ENCODE measurements at places on chromosomes 11 and 22.

DNA sequence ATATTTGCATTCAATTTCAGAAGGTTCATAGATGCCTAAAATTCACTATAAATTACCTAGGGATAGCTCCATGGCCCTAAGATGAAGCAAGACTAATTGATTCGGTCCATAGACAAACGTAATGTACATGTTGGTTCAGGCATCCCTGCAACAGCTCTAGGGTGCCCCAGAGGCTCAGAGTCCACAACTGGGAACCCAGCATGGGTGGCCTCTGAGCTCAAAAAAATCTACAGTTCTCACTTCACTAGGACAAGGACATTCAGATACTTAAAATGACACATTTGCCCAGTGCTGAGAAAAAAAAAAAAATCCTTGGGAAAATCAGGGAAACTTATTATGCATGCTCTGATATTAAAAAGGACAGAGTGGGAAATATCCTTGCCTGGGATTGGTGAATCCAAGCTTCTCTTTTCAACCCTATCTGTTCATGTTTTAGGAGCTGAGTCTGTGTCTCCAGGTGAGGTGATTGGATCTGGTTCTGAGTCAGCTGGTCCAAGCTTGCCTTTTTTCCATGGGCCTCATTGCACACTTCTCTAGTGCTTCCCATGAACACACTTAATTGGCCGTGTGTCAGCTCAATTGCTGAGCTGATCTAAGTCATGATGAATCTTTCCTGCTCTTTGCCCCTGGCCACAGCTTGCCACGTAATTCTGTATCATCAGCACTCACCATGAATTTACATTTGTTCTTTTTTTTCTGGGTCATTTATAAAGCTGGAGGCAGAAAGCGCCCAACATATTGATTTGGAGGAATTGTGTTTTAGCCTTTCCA, 116.3 kb upstream of the RCN1 start:
- no peak for DNase-seq

- no peak for DNase-seq
Measured at GRCh38 chr11:34488855-34489557, 24.6 kb downstream of the ELF5 start.

DNA sequence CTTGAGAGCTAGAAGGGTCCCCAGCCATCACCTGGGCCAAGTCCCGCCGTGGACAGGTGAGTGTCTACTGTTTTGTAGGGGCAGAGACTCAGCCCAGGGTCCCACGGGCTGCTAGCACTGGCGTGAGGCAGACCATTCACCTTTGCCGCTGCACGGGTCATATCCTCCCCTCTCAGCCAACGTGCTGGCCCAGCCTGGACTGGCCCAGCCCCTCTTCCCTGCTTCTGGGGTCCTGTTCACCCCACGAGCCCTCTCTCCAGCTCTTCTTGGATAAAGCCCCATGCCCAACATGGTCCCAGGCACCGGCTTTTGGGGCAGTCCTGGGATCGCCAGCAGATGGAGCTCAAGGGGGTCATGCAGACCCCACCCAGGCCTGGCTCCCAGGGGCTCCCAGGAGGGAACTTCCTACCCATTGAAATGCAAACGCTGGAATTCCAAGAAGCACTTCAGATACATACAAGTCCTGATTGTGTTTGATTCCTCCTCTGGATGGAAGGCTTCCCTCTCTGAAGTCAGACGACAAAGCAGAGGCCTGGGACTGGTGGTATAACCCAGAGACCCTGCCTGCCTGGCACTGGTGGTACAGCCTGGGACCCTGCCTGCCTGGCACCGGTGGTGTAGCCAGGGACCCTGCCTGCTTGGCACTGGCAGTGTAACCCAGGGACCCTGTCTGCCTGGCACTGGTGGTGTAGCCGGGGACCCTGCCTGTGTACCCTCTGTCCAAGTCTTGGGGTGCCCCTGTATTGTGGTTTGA, 8.9 kb upstream of the SEPTIN5 start:
- no peak for DNase-seq

GRCh38 chr11:128845334-128845780, 21.7 kb downstream of the KCNJ1 start:
- no peak for DNase-seq

DNA sequence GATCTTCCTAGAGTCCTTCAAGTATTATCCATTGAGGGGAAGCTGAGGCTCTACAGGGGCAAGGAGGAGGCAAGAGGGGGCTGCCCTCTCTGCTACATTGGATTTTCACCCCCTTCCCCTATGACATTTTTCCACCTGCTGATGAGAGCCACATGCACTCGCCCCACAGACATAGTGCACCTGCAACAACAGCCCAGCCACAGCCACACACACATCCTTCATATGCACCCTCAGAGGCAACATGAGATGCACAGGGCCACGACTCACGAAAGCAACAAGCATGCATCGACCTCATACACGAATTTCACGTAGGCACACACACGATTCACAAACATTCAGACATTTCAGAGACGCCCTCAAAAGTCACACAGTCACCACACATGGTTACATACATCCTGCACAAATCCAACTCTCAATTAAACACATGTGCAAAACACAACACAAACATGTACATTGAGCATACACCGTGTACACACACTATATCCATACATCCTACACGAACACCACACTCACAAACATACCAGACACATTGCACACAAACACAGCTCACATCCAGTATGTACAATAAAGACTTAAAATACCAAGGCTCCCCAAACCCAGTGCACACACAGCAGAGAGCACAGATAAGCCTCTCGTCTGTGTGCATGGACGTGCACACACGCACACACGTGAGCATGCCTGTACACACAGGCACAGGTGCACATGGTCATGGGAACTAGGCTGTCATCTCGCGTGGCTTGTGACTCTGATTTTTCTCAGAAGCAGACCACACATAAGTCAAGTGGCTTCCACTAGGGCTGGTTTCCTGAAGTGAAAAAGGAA, 6.3 kb upstream of the LRRC32 start:
- no peak for DNase-seq

- DNase-seq, result no peak
Measured at GRCh38 chr11:119051440-119052162, 5.4 kb downstream of the HYOU1 start.

DNA sequence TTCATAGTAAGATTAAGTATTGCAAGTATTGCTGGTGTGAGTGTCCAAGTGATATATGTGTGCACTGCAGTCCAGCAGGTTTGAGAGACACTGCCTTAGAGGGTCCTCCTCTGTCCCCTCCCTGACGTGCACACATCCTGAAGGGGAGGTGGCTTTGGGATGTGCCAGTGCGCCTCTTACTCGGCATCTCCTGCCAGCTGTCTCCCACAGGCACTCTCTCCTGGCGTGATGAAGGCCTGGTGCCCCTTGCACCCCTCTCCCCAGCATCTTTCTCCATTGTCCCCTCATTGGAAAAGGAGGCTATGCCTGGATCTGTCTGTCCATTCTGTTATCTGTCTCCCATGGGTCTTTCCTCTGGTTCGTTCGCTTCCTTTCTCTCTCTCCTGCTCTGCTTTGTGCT, 24.2 kb downstream of the GTPBP1 start:
- DNase-seq, result no peak

- DNase-seq, result no peak
Measured at GRCh38 chr11:64759722-64760719, at the start of gene PYGM. TSS of gene PYGM (minus strand) at chr11:64759974. CDS start at chr11:64759898, 76 bp downstream.

- no peak for DNase-seq
Measured at GRCh38 chr11:37642296-37642695, 1044.3 kb upstream of the RAG2 start.

- no peak for DNase-seq
Measured at GRCh38 chr11:61890529-61891330, 615 bp downstream of the FADS3 start.

DNA sequence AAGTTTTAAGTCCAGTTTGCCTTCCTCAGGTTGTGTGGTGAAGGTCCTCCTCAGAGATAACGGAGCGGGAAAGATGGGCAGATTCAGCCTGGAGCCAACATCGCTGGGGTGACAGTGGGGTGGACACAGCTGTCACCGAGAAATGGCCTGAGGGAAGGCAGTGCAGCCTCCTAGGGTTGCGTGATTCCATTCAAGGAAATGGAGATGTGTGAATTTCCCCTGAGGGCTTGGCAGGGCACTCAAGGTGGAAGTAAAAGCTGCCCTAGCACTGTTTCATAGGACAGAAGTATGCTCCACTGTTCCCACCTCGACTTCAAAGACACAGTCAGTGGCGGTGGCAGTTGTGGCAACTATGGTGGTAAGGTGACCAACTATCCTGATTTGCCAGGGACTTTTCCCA, 15.4 kb upstream of the CAT start:
- no peak for DNase-seq

GRCh38 chr11:61918251-61918937, 1.0 kb upstream of the RAB3IL1 start:
- DNase-seq, result no peak

DNA sequence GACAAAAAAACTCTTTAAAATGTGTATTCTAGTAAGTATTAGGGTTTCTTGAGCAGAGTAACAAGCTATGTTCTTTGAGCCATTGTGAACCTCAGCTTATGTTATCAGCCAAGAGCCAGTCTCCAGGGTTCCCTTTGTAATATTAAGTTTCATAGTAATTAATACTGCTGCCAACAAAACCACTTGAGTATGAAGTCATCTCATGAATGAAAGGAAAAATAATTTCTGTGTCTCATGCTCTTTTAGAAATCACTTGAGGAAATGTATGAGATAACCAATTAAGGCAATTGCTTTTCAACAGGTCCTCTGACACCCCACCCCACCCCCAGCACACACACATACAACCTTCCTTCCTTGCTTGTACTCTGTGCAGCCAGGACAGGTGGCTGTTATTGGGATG, 59.9 kb downstream of the BBOX1 start:
- no peak for DNase-seq

DNA sequence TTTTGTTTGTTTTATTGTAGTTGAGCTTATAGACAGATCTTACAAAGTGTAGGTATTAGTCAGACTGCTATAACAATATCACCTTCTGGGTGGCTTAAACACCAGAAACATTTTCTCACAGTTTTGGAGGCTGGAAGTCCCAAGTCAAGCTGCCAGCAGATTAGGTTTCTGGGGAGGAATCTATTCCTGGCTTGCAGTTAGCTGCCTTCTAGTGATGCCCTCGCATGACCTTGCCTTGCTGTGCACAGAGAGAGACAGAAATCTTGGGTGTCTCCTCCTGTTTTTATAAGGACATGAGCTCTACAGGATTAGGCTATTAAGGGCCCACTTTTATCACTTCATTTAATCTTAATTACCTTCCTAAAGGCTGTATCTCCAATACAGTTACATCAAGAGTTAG, 1635.2 kb downstream of the FAM181B start:
- no peak for DNase-seq

DNA sequence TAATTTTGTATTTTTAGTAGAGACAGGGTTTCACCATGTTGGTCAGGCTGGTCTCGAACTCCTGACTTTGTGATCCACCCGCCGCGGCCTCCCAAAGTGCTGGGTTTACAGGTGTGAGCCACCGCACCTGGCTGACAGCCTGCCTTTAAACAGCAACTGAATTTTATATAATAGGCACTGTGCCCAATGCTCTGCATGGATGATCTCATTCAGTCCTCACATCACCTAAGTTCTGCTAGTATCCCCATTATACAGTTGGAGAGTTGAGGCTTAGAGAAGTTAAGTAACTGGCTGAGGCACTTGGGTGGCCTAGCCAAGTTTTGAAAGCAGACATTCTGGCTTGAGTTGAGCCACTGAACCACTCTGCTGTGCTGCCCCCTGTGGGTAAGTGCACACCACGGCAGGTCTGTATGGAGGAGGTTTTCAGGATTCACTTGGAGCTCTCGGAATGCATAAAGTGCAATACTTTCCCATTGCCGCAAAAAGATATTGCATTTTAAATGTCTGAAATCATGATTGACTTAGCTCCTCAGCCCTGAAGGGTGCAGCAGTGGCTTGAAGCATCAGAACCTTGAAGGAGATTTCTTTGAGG, 112.4 kb downstream of the LDLRAD3 start:
- DNase-seq, result no peak

GRCh38 chr11:99171330-99171729, 150.6 kb downstream of the CNTN5 start:
- no peak for DNase-seq

DNA sequence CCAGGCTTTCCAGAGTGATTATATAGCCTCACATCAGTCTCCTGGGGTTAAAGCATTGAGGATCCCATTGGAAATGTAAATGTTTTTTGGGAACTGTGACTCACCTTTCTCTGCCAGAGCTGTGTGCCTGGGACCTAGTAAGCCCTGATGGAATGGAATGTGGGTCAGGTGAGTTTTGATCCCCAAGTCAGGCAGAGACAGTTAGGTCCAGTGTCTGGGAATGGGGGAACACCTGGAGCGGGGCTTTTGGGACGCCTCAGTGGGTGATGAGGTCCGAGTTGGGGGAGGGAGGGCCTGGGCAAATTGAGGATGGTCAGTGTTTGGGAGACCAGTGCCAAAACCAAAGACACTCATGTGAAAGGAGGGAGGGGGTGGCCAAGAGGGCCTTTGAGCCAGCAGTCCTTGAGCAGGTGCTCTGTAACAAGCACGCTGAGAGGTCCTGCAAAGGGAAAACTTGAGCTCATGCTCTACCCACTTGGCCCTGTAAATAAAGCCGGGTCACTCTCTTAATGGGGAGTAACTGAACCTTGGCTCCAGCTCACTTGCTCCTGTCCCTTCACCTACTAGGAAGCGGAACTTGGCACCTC, 104.7 kb downstream of the NAV2 start:
- DNase-seq, result no peak

DNA sequence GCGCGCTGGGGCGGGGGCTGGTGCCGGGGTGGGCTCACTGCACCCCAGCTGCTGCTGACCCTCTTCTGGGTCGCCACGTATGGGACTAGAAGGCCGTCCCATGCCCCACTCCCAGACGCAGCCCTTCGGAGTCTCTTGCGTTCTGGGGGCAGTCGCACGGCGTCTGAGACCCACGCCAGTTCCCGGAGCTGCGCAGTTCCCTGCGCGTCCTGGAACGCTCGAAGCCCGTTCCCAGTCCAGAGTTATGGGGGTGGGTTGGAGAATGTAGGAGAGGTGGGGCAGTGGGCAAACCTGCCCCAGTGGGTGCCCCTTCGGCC, 375 bp downstream of the LAYN start:
- no peak for DNase-seq

GRCh38 chr11:12777208-12777874, 103.1 kb downstream of the TEAD1 start:
- no peak for DNase-seq

- DNase-seq, result no peak
Measured at GRCh38 chr22:28922540-28923244, 39.3 kb downstream of the ZNRF3 start.

DNA sequence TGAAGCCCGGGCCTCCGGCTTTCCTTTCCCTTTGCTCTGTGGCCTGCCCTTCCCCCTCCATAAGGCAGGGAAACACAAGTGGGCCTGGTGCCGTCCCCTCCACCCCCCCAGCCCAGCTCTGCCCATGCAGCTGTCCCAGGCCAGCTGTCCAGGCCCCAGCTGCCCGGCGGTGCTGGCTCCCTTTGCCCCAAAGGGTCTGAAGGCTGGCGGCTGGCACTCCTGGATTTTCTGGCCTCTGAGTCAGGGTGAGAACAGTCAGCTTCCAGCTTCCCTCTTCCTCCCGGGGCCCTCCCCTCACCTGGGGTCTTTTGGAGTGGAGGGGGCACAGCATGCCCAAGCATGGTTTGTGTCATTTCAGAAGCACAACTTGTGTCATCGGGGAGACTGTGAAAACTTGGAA, 27.8 kb downstream of the CD82 start:
- no peak for DNase-seq

DNA sequence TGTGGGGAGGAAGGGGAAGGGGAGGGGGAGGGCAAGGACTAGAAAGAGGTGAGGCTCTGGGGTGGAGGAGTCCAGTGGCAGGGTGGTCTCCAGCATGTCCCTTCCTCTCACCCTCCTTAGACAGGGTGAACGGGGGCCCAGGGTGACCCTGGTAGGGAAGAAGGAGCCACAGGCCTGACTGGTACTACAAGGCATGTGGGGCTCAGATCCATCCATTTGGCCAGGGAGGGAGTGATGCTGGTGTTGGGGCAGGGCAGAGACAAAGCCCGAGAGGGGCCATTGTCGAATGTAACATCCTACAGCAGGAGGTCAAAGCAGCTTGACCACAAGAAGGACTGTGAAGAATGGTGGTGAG, 69.0 kb upstream of the SHISAL1 start:
- DNase-seq, result no peak

Measured in NCI-H2081 treated with DMSO at 0.1 percent for 48 hours (cell line).